Fibroblast of villous mesenchyme (primary cell): ENCODE measurements at places on chromosomes 5 and 9. TPM values are rescaled to one million over a fixed set of nuclear protein-coding genes. Genes with fewer than 3 reads are reported as not detected.

WWC1 gene
- total RNA-seq, result 0.32 and 2.2 TPM in 2 replicates

NUTM2F gene
- not detected in 2 replicates for total RNA-seq

PCYOX1L gene
- 6.4 and 11.7 TPM in 2 replicates for total RNA-seq

GTF2H2 gene
- 27.1 and 40.6 TPM in 2 replicates for total RNA-seq

PCDHGB7 gene
- 11.2 and 12.6 TPM in 2 replicates for total RNA-seq

CDKN2B gene
- total RNA-seq, result 43.2 and 58.3 TPM in 2 replicates

TSLP gene
- total RNA-seq, result 0.32 and 0.43 TPM in 2 replicates

GABRB2 gene
- total RNA-seq, result under 0.01 TPM in 1 of 2 replicates, not detected in the other

LHX6 gene
- not detected in 2 replicates for total RNA-seq

ZFP2 gene
- total RNA-seq, result under 0.01 and 0.86 TPM in 2 replicates

GARNL3 gene
- 0.86 and 1.3 TPM in 2 replicates for total RNA-seq

MEIKIN gene
- total RNA-seq, result not detected in 2 replicates

TNFAIP8 gene
- 12.1 and 17.4 TPM in 2 replicates for total RNA-seq

F2RL2 gene
- 29.8 and 43.2 TPM in 2 replicates for total RNA-seq

PCDHA1 gene
- under 0.01 TPM in 1 of 2 replicates, not detected in the other for total RNA-seq

PTCD2 gene
- 7.7 and 11.7 TPM in 2 replicates for total RNA-seq

CAVIN4 gene
- total RNA-seq, result 0.64 and 1.3 TPM in 2 replicates

YTHDC2 gene
- 31.1 and 32.2 TPM in 2 replicates for total RNA-seq

OSTF1 gene
- total RNA-seq, result 30.6 and 31.1 TPM in 2 replicates

TERT gene
- total RNA-seq, result not detected in 2 replicates

C8G gene
- 0.86 TPM in 1 of 2 replicates, not detected in the other for total RNA-seq

CTXN3 gene
- total RNA-seq, result not detected in 2 replicates

FCN2 gene
- not detected in 2 replicates for total RNA-seq

SHB gene
- 16.8 and 19.9 TPM in 2 replicates for total RNA-seq

GFI1B gene
- total RNA-seq, result under 0.01 and 0.32 TPM in 2 replicates

TUSC1 gene
- total RNA-seq, result 6.9 and 12.2 TPM in 2 replicates

GABRA6 gene
- not detected in 2 replicates for total RNA-seq

BTNL8 gene
- total RNA-seq, result not detected in 2 replicates

PCDHB14 gene
- total RNA-seq, result 0.32 and 0.43 TPM in 2 replicates

ADGRV1 gene
- total RNA-seq, result under 0.01 and 0.43 TPM in 2 replicates
